ENCODE measurements at places on chromosomes 5 and 9. TPM values are rescaled to one million over a fixed set of nuclear protein-coding genes. Genes with fewer than 3 reads are reported as not detected.

DNA sequence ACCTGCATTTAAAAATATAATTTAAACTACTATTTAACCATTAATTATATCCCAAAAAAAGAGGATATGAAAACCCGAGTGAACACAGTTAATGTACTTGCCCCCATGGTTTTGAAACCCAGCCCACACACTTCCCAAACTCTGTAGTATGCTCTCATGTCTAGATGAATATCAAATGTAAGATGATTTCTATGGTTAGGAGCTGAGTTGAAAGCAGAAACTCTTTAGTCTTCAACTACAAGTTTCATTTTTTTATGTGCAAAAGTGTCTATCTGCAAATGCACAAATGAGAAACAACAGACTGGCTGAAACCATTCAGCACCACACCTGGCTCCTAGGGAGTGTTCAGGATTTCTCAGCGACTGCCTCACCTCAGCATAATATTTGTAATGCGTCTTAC lies 183.3 kb downstream of the SEMA5A start:
- DNase-seq = no peak

Gene PCSK1
- not detected for total RNA-seq

DNA sequence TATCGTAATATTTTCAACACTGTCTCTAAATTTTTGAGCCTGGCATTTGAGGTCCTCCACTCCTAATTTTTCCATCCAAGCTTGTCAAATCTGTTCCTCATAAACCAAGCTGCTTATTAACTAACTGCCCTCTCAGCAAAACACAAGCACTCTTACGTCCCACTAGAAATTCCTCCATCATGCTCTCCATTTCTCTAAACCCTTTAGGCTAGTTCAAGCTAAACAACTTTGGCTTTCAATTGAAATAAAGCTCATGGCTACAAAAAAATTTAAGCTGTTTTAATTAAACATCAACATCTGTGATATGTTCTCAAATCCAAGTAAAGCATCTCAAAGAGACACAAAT lies 45.7 kb downstream of the RNF145 start:
- no peak for DNase-seq

- DNase-seq = no peak
These were observed 70.8 kb downstream of the SERINC5 start for GRCh38 chr5:80185095-80185494.

DNA sequence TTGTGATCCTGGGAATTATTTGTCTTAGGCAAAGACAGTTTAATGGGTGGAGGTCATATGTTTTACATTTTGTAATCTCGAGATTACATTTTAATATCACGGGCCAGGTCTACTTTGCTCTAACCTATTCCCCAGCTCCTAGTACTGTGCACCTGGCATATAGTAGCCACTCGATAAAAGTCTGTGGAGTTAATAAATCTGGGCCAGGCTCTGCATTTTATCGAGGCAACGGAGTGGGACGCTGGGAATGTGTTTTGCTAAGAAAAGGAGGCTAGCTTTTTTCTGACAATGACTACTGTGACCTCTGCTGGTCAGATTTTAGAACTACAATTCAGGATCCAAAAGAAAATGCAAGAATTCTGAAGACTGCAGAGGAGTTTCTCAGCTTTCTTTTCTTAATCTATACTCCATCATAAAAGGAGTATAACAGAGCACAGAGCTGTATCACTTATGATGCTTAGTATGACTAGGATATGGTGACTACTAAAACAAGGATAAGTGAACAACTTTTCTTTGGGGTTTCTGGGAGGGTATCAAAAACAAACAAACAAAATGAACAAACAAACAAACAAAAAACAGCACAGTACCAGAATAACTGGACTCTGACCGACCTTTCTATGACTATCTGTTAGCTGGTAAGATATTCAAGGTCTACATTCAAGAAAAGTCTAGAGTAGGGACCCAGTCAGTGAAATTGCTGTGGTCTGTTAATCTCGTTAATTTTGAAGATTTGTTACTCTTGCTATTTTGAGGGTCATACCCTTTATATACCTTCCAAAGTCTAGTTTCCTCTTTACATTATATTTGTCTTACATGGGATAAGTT lies 46.1 kb upstream of the CER1 start:
- no peak for DNase-seq

- DNase-seq = no peak
These were observed 6.3 kb upstream of the SMU1 start for GRCh38 chr9:33082538-33083326.

Gene C5
- total RNA-seq = 3.5 TPM

Gene GRM6
- total RNA-seq = not detected

GRCh38 chr9:116391306-116391900 lies 237.8 kb downstream of the PAPPA start:
- DNase-seq = no peak

DNA sequence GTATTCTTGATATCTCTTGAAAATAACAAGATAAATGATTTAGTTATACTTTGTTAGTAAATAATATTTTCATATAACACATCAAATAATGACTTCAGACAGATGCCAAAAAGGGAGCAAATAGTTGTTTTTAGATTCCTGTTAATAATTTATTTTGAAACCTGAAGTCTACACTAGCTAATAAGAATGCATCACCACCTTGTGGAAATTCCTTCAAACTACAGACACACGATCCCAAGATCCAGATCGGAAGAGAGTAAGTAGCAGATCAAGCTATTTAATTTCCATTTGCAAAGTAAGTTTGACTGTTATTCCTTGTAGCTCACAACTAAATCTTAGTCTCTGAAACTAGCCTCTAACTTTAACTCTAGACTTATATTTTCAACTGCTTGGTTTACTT lies 35.5 kb upstream of the ISL1 start:
- DNase-seq = no peak

Gene GARIN3
- total RNA-seq = not detected

Gene PCDHGC4
- total RNA-seq = not detected

GRCh38 chr9:15426019-15426418 lies 3.3 kb downstream of the SNAPC3 start:
- DNase-seq = no peak

Gene GCNT4
- 6.0 TPM for total RNA-seq

- DNase-seq = no peak
These were observed 84.6 kb downstream of the CEMIP2 start for GRCh38 chr9:71683598-71684235.

Gene GMCL2
- total RNA-seq = not detected

DNA sequence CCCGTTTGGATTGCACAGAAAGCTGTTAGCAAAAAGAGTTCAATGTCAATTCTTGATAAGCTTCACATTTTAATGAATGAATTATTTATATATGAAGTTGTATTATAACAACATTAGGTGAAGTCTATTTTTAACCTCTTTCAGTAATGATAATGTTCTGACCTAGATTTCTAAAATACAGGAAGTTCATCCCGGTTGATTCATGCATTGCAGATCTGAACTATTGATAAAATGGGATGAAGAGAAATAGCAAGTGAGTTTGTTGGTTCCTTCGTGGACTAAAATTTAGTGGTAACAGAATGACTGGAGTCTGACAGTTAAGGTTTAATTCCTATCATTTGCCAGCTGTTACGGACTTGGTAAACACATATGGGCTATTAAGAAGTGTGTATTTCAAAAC lies 180.5 kb downstream of the PCSK1 start:
- DNase-seq = no peak

GRCh38 chr9:133973791-133974630 lies 18.1 kb downstream of the VAV2 start:
- DNase-seq = no peak

DNA sequence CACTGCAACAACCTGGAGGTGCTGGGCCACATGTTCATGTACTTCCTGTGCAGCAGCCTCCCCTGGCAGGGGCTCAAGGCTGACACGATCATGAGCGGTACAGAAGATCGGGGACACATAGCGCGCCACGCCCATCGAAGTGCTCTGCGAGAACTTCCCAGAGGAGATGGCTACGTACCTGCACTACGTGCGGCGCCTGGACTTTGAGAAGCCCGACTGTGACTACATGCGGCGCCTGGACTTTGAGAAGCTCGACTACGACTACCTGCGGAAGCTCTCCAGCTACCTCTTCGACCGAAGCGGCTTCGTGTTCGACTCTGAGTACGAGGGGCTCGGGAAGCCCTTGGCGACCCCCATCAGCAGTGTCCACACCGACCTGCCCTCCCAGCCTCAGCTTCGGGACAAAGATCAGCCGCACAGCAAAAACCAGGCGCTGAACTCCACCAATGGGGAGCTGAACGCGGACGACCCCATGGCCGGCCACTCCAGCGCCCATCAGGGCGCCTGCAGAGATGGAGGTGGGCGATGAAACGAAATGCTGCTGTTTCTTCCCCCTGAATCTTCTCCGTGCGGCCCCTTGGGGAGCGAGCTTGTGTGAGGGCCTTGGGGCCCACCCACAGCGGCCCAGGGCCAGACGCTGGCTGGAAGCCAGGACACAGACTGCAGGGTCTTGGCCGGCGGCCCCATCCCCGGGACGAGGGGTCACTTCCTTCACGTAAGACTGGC lies 56.5 kb downstream of the JAK2 start:
- no peak for DNase-seq

GRCh38 chr5:160390787-160391696 lies 8.8 kb downstream of the FAM200C start:
- DNase-seq = no peak

DNA sequence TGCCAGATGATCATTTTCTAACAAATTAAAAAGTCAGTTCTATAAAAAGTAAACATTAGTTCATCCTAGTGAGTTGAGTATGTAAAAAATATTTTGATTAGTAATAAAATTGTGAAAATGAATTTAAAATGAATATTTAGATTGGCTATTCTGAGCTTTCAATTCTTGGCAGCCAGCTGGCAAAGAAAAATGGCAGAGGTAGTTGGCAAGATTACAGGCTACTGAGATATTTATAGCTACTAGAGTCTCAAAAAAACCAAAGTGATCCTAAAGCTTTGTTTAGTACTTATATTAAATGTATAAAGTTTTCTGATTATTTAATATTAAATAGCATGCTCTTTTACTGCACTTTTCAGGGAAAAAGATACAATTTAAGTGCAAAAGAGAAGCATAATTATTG lies 25.0 kb downstream of the SGTB start:
- DNase-seq = no peak

DNA sequence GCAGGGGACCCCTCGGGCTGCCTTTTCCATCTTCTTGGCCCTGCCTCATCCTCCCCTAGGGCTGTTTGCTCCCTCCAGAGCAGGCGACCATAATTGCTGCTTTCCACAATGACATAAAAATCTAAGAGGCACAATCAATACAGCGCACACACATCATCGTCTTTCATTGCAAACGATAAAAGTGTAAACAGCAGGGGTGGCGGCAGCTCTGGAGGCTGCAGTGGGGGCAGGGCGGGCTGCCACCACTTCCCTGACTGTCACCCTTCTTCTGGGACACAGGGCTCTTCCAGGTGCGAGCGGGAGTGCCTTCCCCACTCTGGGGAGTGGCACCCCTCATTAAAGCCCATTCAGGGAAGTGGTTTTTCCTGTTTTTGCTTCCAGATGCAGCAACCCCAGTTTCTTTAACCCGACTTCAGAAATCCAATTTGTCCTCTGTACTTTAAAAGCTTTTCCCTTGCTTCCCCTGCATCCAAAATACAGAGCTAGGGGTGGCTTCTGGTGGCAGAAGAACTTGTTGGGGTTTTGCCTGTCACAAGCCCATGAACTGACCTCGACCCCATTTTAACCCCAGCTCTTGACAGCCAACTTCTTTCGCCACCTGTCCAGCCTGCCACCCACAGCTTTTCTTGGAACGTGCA lies 45.7 kb downstream of the TSPAN17 start:
- DNase-seq = no peak

DNA sequence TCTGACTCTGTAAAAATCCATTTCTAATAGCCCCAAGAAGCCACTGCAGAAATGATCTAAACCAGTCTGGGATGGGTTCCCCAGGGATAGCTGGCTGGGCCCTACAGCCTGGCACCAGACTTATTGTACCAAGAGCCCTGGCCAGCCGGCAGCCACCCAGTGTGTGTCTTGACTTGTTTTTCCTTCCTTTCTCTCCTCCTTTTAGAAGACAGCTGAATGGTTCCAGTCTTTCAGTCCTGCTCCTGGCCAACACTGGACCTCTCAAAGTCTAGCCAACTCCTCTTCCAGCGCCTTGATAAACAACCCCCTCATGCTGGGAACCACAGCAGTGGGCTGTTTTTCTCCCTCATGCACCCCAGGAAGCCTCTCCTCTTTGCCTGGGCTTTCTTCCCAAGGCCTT lies 34.1 kb downstream of the ATOX1 start:
- DNase-seq = no peak

GRCh38 chr5:154625031-154625430 lies 130.1 kb upstream of the LARP1 start:
- no peak for DNase-seq

GRCh38 chr9:77802515-77803293 lies 154.6 kb upstream of the GNA14 start:
- no peak for DNase-seq

Gene DOCK2
- total RNA-seq = 266 TPM

GRCh38 chr9:33992632-33993031 lies 56.1 kb downstream of the UBAP2 start:
- no peak for DNase-seq

Gene IFNA21
- total RNA-seq = not detected

Gene LMNB1
- total RNA-seq = 229 TPM

- no peak for DNase-seq
These were observed 47.8 kb upstream of the PWWP2A start for GRCh38 chr5:160166973-160167623.

Gene IFNB1
- 0.61 TPM for total RNA-seq

DNA sequence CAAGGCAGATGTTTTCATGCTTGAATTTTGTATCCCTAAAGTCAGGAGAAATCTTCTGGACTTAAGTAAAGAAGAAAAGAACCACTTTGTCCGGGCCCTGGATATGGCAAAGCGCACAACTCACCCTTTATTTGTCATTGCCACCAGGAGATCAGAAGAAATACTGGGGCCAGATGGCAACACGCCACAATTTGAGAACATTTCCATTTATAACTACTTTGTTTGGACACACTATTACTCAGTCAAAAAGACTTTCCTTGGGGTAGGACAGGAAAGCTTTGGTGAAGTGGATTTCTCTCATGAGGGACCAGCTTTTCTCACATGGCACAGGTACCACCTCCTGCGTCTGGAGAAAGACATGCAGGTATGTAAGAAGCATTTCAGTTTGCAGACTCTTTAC lies 2.3 kb downstream of the TYRP1 start:
- DNase-seq = no peak

Gene FGFR4
- 1.9 TPM for total RNA-seq

- no peak for DNase-seq
These were observed 46.2 kb downstream of the SKIC3 start for GRCh38 chr5:95508550-95508949.

Gene TAF9
- 52.9 TPM for total RNA-seq

DNA sequence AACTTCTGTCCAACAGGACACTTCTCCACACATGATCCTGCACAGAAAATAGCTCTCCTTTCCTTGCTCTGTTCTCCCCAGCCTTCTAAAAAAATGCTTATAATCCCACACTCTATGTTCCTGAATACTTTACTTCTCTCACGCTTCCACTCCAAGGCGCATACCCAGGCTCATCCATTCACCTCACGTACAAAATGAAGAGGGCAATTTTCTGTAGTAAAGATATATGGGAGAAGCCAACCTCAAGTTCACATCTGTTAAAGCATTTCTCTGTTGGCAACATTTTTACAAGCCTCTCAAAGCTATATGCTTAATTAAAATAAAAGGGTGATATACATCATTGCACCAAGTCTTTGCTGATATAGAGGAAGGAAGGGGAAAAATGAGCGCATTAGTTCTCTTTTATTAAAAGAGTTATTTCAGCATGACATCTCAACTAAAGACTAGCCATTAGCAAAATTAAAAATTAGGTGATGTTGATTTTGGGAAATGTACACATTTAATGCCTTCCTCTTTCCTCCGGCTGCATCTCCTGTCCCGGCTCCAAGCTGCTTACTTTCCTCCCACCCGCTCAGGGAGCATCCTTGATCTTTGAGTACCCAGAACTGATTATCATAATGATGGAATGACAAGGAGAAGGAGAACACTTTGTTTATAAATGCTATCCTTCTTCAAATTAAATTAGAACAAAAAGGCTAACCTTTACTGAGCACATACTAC lies 342.1 kb upstream of the PANK3 start:
- DNase-seq = no peak
